ENCODE measurements at places on chromosomes 6 and 20.

- DNase-seq, result no peak
Measured at GRCh38 chr20:59977086-59977485, 18.9 kb downstream of the CDH26 start.

DNA sequence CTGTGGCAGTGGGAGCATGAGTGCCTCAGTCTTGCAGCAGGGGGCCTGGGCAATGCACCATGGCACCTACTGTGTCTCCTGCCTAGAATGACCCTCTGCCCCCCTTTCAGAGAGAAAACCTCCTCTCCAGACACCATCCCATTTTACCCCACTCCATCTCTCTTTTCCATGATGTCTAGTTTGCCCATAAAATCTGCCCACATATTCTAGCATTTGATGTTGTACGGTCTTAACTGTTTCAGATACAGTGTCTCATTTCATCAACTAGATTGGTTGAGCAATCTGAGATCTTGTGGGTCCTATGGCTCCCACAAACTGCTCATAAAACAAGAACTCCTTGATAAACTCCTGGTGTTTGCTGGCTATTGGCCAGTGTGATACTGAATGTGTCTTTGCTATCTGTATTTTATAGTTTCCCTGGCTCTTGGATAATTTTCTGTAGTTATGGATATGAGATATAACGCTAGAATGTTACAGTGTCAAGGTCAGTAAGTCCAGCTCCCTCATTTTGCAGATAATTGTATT is 8.1 kb downstream of the PNPLA1 start:
- DNase-seq, result no peak

- DNase-seq, result no peak
Measured at GRCh38 chr6:72554761-72555221, 67.1 kb upstream of the KCNQ5 start.

DNA sequence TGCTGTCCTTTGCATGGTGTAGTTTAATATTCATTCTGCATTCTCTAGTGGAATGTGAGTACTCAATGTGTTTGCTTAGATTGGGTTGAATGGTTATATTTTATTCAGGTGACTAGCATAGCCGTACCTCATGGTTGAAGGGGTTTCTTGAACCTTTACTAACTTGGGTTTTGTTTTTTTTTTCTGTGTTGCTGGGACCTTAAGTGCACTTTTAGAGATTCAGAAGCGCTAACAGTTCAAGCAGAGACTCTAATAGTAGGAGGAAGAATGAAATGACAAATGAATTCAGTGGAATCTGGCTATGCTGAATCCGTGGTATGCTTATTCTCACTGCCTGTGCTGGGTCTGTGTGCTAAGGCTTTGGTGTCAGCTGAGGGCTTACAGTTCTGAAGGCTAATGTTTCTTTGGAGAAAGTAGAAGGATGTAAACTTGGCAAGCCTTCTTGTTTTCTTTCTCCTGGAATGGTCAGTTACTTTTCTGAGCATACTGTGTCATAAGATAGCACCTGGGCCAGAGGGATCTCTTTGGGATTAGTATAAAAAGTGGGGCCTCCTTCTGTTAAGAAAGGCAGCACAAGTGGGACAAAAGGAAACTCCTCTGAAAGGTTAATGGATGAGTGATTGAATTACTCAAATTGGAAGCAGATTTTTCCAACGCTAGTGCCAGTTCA is 28.7 kb downstream of the RNF144B start:
- DNase-seq, result no peak

GRCh38 chr20:57408131-57408530 is 16.9 kb downstream of the RBM38 start:
- no peak for DNase-seq

DNA sequence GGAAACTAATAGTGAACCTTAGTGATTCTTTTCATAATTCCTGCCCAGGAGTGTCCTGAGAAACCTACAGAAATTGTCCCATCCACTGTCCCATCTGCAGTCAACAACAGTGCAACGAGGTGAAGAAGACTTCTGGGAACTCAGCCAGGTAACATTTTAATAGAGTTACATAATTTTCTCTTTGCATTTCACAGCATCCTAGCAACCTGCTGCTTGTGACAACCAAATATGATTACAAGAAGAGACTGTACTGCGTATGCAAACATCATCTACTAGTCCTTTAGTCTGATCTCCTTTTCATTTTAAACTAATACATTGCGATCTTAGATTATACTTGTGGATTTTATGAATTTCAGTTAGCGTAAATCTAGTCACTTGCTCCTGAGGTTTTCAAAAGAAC is 951.6 kb downstream of the TFAP2A start:
- no peak for DNase-seq

- DNase-seq, result no peak
Measured at GRCh38 chr6:1995636-1996035, 249.8 kb downstream of the GMDS start.

DNA sequence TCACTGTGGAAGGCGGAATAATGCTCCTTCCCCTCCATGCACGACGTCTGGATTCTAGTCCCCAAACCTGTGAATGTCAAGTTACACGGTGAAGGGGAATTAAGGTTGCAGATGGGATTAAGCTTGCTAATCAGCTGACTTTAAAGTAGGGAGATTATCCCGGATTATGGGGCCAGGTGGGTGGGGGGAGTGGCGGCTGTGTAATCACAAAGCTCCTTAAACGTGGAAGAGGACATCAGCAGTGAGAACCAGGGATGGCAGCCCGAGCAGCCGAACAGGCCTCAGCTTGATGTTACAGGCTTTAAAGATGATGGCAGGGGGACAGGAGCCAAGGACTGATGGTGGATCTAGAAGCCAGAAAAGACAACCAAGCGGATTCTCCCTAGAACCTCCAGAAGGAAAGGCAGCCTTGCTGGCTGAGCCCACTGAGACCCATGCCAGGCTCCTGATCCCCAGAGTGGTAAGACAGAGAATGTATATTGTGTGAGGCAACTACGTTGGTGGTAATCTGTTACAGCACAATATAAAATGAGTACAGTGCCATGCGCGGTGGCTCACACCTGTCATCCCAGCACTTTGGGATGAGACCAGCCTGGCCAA is 117.5 kb downstream of the SCML4 start:
- no peak for DNase-seq

DNA sequence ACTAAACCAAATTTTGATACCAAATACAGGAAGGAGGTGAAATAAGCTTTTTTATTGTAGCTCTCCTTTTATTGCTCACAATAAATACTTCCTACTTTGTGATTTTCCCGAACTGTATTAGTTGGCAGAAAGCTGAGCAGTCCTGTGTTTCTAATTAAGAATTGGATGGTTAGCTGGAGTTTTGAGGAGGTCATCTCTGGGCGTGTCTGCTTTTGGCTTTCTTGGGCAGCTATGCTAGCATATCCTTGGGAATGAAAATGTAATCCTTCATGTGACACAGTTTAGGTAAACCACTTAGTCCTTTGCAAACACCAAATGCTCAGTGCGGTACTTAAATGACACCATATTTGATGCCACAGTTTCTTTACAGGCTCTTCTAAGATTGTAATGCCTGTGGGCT is 67.5 kb downstream of the MTHFD1L start:
- no peak for DNase-seq

- no peak for DNase-seq
Measured at GRCh38 chr6:120122401-120122800, 772.8 kb upstream of the MAN1A1 start.

GRCh38 chr6:51365566-51365965 is 546.9 kb downstream of the TFAP2B start:
- no peak for DNase-seq

- no peak for DNase-seq
Measured at GRCh38 chr6:125267806-125268523, 33.8 kb downstream of the HDDC2 start.

- no peak for DNase-seq
Measured at GRCh38 chr6:125058546-125058945, 95.0 kb upstream of the TPD52L1 start.

DNA sequence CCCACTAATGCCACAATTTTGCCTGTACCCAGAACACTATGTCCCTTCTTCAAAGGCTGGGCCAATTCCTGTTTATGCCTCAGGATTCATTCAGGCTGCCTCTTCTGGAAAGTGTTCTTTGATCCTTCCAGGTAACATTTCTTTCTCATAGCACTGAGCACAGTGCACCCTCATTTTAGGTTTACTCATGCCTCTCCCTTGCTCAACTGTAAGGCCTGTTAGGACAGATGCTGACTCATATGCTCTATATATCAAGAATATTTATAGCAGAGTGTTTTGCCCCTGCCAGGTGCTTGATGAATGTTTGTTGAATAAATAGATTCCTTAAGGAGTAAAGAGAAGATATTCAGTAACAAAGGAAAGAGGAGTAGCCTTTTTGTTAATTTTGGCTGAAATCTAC is 263.9 kb downstream of the PHF3 start:
- DNase-seq, result no peak

DNA sequence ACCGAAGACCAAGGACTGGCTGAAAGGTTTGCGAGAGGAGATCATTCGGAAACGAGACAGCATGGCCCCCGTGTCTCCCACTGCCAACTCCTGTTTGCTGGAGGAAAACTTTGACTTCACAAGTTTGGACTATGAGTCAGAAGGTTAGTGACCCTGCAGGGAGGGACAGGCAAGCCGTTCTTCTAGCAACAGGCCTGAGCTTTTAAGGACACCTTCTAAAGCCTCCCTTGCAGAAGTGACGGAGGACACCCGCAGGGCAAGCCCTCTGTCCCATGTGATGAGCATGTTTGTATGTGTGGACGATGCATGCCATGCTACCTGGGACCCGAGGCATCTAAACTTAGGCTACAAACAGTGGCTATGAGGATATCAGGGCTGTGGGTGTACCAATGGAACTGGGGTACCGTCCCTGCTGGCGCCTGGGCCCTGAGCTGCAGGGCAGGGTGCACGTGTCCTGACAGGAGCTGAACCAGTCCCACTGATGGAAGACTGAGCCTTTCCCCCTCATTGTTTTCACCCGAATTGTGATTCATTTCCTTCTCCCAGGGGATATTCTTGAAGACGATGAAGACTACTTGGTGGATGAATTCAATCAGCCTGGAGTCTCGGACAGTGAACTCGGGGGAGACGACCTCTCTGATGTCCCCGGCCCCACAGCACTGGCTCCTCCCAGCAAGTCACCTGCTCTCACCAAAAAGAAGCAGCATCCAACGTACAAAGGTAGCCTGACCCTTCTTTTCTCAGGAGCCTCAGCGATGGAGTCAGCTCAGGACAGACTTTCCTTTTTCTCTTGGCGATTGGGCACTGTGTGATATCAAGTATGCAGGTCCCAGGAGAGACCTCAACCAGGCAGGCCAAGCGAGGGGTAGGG is 84.4 kb downstream of the SERAC1 start:
- no peak for DNase-seq

DNA sequence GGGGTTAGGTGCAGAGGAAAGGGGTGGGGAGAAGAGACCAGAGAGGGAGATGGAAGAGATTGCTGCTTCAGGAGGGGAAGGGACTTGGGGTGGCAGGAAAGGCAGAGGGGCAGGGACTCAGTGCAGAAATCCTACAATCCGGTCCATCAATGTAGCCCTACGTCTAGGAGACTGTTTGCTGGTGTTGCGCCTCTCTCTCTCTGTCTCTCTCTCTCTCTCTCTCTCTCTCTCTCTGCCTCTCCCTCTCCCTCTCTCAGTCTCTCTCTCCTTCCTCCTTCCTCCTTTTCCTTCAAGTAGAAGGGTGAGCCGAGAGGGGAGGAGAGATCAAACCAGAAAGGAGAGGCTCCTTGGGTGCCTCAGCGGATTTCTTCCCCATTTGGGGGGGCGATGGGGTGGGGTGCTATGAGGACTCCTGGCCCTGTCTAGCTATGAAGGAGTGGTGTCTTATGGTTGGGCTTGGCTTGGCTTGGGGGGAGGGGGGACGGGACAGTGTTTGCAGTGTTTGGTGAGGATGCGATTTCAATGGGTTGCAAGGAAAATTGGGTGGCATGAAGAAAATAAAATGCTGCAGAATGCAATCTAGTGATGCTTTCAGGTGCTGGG is 181.2 kb downstream of the TBXT start:
- DNase-seq, result no peak

GRCh38 chr6:90907931-90908655 is 321.2 kb upstream of the MAP3K7 start:
- DNase-seq, result no peak

DNA sequence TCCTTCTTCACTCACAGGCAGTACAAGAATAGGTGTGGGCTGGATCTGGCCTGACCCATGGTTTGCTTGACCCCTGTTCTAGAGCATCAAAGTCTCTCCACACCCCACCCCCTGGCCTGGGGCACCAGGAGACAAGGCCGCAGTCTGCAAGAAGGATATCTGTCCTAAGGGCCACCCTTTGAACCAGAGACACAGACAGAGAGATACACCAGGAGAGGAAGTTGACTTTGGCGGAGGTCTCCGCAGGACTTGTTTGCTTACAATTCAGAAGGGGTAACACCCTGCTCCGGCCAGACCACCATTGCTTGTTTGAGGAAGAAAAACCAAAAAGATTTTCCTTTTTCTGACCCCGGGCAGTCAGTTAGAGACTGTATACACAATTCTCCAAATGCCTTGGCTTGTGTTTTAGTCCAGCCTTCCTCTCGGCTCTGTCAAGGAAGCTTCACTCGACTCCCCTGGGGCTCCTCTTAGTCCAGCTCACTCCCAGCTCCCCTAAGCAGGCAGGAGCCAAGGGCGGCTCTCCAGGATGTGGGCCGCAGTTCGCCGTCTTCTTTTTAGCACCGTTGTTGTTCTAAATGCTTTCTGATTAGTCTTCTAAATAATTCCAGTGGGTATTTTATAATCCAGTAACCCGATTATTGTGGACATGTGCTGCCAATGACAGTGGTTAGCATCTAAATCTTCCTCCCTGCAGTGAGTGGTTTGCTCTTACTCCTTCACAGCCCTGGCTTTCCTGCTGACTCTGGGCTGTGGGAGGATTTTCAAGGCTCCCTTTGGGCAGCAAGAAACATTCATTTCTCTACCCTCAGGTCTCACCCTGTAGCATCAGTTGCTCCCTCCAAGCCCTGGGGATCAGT is 58.6 kb upstream of the MRPS10 start:
- DNase-seq, result no peak

DNA sequence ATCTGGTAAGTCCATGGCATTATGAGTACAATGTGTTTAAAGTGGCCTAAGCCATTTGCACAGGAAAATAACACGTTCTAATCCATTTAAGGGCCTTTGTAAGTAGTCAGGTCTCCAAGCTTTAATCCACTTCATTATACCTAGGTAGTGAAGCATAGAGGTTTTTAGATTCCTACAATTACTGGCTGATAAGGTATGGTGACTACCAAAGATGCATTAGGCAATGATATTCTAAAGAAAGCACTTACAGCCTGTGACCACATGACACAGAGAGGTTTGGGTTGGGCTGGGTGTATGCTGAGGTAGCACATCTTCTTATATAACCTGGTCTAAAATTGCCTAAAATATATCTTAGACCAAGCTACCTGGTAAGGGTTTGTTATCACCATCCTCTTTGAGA is 504.4 kb downstream of the TFAP2B start:
- no peak for DNase-seq

- no peak for DNase-seq
Measured at GRCh38 chr6:43203029-43203717, 21.2 kb downstream of the CUL9 start.
